ENCODE measurements at places on chromosomes 13 and 19.
A peak's percentile ranks its signal among the peaks of the same experiment; 100 is the strongest.

DNA sequence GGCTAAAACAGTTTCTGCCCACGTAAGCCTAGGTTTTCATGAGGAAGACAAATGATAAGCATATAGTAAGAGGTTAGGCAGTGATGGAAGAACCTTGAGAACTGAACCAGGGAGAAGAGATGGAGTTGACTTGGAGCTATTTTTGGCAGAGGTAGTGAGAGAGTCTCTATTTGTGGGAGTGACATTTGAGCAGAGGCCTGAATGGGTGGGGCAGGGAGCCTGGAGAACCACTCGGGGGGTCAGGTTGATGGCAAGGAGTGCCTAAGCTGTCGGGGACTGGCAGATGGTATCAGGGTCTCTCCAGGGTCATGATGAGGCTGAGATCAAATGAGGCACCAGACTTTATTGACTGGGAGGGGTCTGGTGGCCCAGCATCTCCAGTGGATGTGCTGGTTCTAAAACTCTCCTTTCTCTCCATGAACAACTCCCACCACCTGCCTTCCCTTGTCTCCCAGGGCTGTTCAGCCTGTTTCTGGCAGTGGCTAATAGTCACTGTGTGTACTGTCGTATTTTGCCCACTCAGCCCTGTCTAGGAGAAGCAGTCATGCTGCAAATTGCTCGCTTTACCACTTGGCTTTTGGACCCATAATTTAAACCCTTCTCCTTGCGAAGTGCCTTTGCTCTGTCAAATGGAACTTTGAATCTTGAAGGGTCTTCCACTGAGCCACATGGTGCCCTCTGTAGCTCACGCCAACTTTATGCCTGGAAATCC, 3.6 kb downstream of the MAU2 start:
- no peak for DNase-seq

GRCh38 chr19:35641515-35642151, at the start of gene ETV2:
TSS of gene ETV2 (plus strand) at chr19:35641745. CDS start at chr19:35642461, 716 bp downstream.
- peak; percentile 86 for DNase-seq

- DNase-seq = no peak
These were observed 89.6 kb upstream of the PCDH8 start for GRCh38 chr13:52938065-52938464.

DNA sequence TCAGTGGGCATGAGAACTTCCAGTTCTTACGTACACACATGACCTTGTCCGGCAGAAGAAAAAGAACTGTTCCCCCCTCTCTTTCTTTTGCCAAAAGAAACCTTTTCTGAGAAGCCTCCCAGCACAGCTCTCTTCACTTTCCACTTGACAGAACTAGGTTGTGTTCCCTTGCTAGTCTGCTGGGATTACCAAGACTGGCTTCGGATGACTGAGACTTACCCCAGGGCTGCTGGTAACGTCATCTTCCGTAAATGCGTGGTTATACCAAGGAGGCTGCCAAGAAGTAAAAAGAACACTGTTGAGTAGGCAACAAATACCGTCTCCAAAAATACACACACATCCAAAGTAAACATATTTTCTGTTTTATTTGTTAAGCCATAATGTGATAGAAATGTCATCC, 908.2 kb downstream of the EFNB2 start:
- no peak for DNase-seq

DNA sequence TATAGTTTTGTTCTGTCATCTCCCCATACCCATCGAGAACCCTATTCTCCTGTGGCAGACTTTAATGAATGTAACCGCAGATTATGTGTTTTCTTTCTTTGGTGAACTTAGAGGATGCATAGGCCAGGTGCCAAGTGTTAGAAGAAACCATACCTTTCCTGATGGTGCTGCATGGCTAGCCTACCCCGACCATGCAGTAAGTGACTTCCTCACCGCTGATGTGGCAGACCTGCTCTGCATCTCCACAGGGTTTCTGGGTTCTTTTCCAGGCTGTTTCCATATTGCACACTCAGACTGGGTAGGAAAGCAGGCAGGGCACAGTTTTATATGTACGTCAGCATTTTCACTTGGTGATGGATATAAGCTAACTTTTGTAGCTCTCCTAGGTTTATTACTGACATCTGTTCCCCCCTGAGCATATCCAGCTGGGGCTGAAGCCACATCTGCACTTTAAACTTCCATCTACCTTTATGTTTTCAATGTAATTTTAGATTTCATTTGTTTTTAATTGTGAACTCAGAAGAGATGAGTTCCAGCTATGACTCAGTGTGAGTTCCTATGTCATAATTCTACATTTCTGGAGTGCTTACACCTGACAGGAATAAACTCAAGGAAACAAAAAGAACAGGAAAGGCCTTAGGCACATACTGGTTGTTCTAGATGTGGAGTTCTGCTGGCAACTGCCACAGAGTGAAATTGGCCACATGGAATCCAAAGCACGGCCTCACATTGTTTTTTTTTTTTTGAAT, 42.3 kb downstream of the LRCH1 start:
- DNase-seq = no peak

- DNase-seq = no peak
These were observed 168.9 kb downstream of the UQCRFS1 start for GRCh38 chr19:29044037-29044436.

DNA sequence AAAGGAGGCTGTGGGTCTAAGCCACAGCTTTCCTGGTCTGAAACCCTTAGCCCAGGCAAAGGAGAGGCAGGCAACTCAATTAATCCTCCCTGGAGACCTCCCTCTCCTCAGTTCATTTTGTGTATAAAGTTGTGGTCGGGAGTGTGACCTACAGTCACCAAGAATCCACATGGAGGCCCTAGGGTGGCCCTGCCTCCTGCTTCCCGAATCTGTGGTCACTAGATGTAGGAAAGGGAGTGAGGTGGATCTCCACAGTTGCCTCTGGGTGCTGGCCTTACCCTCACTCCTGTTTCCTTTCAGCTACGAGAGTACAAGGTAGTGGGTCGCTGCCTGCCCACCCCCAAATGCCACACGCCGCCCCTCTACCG, 1.3 kb downstream of the RPL18A start:
- no peak for DNase-seq

- no peak for DNase-seq
These were observed 10.2 kb upstream of the WDR18 start for GRCh38 chr19:973726-974563.

- no peak for DNase-seq
These were observed 238.3 kb upstream of the KLF12 start for GRCh38 chr13:74372511-74372910.

- no peak for DNase-seq
These were observed 540.5 kb downstream of the PCDH9 start for GRCh38 chr13:66689628-66690027.

- no peak for DNase-seq
These were observed 432.6 kb downstream of the ZNF536 start for GRCh38 chr19:30804751-30805150.

- DNase-seq = no peak
These were observed 62.9 kb downstream of the TRPC4 start for GRCh38 chr13:37806666-37807065.

DNA sequence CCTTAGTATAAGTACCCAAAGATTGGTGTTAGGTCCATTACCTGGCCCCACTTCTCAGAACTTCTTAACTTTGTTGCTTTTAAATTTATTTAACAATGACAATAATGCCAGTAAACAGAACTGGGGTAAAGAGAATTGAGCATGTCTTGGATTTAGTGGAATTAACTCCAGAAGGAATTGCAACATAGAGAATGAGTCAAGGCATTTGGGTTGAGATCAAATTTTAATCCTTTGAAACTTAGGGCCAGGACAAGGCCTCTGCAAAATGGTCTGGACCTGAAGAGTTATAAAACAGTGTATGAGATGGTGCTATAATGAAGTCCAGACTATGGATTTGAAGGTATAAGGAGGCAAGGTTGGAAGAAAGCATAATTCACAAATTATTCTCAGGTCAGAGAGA, 1030.4 kb downstream of the SLITRK5 start:
- no peak for DNase-seq

DNA sequence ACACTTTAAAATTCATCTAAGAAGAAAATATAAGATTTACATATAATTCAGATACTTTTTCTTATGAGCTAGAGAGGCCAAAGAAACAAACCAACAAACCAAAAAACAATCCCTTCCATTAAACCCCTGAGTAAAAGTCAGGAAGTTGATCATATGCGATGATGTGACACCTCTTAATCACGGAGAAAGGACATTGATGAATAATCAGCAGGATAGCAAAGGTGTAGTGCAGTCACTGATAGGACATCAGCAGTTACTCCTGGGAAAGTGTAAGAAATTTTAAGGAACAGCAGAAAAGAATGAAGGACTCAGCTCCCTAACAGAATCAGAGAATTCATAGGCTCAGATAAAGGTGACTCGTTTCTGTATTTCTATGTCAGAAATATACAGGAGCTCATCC, 202.4 kb upstream of the EDNRB start:
- no peak for DNase-seq

- peak; percentile 93 for DNase-seq
These were observed 18.2 kb downstream of the LSM4 start for GRCh38 chr19:18304458-18305310.

GRCh38 chr13:40187324-40187795, 479.1 kb downstream of the FOXO1 start:
- no peak for DNase-seq

GRCh38 chr19:19423322-19423721, 17.8 kb downstream of the GATAD2A start:
- DNase-seq = no peak

GRCh38 chr13:83190020-83190419, 692.3 kb downstream of the SLITRK1 start:
- DNase-seq = no peak

DNA sequence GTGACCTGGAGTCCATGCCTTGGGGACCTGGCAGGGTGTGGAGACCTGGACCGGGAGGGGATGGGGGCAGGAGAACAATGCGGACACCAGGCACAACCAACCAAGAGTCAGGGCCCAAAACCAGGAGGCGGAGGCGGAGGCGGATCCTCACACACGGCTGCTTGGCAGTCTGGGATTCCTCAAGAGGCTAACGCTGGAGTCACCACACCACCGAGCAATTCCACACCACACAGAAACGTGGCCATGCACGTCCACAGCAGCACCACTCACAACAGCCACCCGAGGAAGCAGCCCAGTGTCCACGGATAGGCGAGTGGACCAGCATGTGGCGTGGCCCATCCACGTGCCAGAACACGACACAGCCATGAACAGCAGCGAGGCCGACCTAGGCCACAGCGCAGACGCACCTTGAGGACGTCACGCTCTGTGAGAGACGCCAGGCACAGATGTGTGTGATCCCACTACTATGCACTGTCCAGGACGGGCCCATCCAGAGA, 17.7 kb downstream of the SBNO2 start:
- DNase-seq = no peak

- DNase-seq = peak; percentile 4
These were observed 50.6 kb upstream of the PCDH20 start for GRCh38 chr13:61466280-61466679.

- peak; percentile 30 for DNase-seq
These were observed 139.2 kb downstream of the SLITRK5 start for GRCh38 chr13:87810391-87810801.

DNA sequence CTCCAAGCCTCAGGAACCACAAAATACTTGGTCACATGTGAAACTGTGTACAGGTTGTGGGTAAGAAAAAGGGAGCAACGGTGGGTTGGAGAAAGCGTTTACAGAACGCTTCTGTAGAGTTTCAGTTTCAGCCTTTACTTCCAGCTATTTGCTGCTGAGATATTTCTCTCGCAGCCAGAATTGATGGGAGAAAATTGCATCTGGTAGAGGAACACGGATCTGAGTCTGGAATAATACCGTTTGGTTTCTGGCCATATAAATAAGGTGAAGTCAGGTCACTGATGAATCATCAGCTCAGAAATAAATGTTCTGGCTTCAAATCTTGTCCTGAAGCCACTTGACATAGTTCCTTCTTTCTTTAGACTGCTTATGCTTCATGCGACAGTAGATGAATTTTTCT, 20.3 kb upstream of the RFC3 start:
- no peak for DNase-seq

DNA sequence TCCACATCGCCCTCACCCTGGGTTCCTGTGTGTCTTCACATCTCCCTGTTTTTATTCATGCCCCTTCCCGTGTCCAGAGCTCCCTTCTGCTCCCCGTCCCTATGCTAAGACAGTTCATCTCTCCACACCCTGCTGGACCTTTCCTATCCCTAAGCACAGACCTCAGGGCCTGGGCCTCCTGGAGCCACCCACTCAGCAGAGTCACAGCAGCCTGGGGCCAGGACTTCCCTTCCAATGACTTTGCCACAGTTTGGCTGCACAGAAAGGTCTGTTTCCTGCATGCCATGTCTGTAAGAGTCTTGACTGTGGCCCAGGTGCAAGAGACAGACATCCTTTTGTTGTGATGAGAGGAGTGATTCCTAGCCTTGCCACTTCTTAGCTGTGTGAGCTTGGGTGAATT, 470.7 kb downstream of the TSHZ3 start:
- no peak for DNase-seq

DNA sequence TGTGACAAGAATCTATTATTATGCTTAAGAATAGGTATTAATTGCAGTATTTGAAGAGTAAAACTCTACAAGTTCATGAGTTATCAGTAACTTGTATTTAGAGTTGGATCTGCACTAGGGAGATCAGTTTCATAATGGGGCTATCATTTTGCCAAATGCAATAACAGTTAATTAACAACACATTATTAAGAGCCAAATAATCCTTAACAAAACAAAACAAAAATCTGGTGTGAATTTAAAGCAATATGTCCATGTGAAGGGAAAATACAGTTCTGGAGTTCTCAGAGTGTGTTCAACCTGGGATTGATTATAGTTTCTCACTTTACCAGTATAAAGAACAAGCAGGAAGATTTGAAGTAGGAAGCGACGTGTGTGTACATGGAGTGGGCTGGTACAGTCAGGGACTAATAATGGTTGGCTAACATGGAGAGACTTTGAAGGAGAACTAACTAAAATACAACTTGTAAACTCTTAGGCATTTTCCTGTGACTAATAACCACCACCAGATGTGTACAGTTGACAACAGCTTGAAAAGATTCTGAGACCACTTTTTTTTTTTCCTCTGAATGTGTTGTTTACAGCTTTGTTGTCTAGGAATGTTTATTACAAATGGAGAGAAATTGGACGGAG, 58.5 kb downstream of the POSTN start:
- DNase-seq = no peak

DNA sequence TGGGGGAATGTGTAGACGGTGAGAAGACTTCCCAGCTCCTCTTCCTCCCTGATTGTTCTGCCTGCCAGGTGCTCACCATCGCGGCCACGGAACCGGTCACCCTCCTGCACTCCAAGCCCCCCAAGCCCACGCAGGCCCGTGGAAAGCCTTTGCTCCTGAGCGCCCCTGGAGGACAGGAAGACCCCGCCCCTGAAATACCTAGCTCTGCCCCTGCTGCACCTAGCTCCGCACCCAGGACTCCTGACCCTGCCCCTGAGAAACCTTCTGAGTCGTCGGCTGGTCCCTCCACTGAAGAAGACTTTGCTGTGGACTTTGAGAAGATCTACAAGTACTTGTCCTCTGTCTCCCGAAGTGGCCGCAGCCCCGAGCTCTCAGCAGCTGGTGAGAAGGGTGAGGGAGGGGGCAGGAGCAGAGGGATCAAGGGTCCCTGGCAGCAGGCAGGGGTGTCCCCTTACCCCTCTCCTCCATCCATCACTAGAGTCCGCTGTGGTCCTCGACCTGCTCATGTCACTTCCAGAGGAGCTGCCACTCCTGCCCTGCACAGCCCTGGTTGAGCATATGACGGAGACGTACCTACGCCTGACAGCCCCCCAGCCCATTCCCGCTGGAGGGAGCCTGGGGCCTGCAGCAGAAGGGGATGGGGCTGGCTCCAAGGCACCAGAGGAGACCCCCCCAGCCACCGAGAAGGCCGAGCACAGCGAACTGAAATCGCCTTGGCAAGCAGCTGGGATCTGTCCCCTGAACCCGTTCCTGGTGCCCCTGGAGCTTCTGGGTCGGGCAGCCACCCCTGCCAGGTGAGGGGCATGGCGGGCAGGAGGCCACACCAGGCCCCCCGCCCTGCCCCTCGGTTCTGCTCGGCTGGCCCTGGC, 2.1 kb downstream of the SNAPC2 start:
- DNase-seq = no peak
